Left cardiac atrium (tissue), 4 donors: ENCODE measurements at places on chromosomes 16 and 17. TPM values are rescaled to one million over a fixed set of nuclear protein-coding genes. Genes with fewer than 3 reads are reported as not detected.

The DNAAF8 gene
- total RNA-seq, result 0.85 TPM

- no peak for DNase-seq
Measured at GRCh38 chr16:71767060-71767900, 41.4 kb downstream of the AP1G1 start.

DNA sequence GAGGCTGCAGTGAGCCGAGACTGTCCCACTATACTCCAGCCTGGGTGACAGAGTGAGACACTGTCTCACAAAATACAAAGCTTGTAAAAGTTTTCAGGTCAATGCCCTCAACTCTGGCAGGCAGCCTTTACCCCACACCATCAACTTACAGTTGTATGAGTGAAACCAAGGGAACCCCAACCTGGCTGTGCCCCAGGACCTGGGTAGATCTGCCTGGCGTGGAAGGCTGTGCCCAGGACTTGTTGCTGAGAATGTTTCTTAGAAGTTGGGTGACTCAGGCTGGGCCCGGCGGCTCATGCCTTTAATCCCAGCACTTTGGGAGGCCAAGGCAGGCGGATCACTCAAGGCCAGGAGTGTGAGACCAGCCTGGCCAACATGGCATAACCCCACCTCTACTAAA lies 7.8 kb downstream of the CES3 start:
- DNase-seq, result no peak

GRCh38 chr16:11251525-11252481 lies 4.2 kb downstream of the SOCS1 start:
- no peak for DNase-seq

GRCh38 chr17:42529061-42529460 lies 7.0 kb upstream of the NAGLU start:
- DNase-seq, result no peak

- no peak for DNase-seq
Measured at GRCh38 chr16:72819345-72819744, 228.6 kb downstream of the ZFHX3 start.

GRCh38 chr17:19646788-19647696 lies 1.5 kb upstream of the ALDH3A2 start:
- DNase-seq, result no peak

DNA sequence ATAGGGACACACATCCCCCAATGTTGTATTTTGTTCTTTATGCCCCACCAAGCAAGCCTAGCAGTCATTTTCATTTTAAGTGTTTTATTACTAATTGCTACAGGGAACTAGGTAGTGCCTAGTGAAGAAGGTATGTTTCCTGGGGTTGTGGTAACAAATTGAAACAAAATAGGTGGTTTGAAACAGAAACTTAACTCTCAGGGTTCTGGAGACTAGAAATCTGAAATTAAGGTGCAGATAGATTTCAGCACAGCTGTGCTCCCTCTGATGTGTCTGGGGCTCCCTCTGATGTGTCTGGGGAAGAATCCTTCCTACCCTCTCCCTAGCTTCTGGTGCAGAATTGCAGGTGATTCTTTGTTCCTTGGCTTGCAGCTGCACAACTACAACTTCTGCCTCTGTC lies 390.1 kb downstream of the ZFHX3 start:
- no peak for DNase-seq

DNA sequence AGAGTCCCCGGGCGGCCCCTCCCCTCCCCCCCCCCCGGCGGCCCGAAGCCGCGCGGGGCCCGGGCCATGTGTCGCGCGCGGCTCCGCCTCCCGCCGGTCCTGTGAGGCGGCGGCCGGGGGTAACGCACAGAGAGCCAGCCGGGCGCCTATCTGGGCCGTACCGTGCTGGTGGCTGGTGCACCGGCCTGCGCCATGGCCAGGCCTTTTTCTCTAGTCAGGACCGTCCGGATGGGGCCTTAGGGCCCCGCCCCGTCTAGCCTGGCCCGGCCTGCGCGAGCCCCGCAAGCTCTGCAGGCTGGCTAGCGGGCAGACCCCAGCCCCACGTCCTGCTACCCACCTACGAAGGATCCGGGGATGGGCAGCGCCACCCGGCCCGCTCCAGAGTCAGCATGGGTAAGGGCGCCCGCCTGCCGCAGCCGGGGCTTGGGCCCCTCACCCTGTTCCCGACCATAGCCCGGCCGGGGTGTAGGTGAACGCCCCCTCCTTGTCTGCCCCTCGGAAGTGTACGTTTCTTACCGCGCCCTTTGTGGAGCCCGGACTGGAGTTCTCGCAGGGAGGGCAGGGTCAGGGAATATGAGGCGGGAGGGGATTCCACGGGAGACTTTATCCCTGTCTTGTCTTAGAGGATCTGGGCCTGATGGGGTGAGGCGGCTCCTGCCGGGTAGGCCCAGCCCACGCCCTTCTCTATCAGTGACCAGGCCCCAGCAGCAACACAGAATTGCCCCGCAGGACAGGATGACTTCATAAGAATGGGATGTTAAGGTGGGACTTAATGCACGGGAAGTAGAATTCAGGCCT lies at the start of gene CENPT:
Gene CENPT, minus strand, starts transcription at position 630 of the 798 bp plus-strand sequence. CDS start 13,834 bp downstream, outside the sequence.
- peak; percentile 76 for DNase-seq

DNA sequence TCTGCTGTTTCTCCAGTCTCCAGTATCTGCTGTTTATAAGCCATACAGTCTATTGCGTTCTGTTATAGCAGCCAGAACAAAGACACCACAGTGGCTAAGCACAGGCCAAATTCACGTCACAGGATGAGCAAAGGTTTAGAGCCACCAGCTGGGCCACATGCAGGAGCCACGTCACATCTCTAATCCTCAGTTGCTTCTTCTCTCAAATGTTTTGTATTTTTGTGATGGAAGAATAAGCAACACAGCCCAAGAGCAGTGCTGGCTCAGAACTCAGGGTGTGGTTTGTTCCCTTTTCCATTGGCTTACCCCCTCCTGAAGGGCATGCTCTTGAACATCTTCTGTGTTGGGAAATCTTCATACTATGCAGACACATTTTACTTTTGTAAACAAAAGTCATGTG lies 309.4 kb upstream of the CDH5 start:
- DNase-seq, result no peak

The BTBD17 gene
- not detected for total RNA-seq
